CD4-positive, alpha-beta T cell treated with Interleukin-21 for 1 hour (primary cell): ENCODE measurements at places on chromosomes 11 and 22.
A peak's percentile ranks its signal among the peaks of the same experiment; 100 is the strongest.

- no peak for DNase-seq
Measured at GRCh38 chr11:46676436-46677158, 23.8 kb downstream of the ARHGAP1 start.

DNA sequence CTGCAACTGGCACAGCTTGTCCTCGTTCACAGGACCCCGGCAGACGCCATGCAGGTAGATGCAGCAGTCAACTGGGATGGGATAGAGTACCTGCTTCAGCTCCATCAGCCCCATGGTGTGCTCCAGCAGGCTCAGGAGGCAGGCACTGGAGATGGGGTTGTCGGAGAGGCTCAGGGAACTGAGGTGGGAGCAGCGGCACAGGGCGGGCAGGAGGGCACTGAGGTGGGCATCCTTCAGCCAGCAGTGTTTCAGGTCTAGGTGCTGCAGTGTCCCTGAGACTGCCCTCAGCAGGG, 8.7 kb upstream of the TOP3B start:
- DNase-seq: no peak

DNA sequence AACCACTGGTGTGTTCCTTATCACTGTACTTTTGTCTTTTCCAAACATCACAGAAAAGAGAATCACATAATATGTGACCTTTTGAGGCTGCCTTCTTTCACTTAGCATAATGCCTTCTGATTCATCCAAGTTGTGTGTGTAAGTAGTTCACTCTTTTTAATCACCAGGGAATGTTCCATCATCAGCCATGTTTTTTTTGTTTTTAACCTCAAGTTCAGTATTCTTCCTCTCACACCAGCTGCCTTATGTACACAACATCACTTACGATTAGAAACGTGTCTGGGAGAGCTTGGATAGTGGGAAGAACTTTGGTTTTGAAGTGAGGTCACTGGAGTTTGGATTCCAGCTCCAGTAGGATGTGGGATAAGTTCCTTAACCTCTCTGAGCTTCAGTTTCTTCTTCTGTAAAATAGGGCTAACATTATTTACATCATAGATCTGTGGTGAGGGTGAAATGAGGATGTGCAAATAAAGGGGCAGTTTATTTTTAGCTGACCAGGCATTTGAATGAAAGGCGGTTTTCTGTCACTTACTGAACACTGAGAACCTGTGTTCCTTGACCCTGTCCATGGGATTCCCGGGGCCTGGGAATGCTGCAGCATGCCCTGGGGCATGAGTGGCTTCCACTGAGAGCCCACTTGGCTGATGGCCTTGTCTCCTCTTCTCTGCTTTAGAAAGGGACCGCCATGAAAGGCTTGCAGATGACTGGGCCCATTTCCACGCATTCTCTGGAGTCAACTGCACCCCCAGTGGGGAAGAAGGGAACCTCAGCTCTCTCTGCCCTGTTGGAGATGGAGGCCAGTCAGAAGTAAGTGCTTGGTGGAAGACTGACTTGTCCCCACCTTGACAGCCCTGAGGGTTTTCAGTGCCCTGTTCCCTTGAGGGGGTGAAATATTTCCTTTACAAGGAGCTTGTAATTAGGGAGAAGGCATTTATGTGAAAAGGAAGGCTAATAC, 92.6 kb downstream of the DEPDC5 start:
- DNase-seq: no peak

GRCh38 chr11:93904716-93905115, 54.3 kb upstream of the VSTM5 start:
- no peak for DNase-seq

- DNase-seq: no peak
Measured at GRCh38 chr11:119307219-119307618, 9.7 kb downstream of the MCAM start.

GRCh38 chr22:36036167-36036624, 7.6 kb upstream of the RBFOX2 start:
- no peak for DNase-seq

DNA sequence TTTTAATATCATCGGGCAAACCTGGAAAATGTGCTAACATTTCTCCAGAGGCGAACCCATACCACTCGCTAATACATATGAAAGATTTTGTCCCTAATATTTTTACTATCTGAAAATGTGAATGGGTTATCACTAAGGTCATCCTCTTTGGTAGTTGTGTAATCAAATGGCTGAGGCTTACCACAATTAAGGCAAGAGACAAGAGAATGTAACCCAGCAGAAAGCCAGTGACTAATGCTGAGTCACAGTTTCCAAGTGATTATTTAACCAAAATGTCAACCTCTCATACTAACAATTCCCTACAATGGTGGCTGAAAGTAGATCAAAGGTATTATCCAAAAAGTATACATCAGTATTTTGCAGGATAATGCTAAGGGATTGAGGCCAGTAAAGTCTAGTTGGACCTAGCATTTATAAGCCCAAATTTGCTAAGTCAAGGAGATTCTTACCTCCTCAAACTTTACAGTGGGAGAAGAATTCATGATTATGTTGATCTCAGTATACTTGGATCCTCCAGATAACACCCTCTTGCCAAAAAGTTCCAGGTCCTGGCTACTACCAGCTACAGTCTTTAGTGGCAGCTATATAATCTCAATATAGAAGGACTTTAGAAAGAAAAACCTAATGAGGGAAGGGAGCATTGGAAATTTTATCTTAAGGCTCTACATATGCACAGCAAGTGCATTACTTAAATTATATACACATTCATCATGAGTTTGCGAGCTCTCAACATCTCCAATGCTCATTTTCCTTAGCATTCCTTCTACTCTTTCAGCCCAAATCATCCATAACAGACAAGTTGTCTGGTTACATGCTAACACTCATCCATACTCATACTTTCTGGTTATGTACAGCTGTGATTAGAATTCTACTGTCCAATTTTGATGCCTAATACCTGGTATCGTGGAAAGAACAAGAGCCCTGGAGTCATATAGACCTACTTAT, 25.4 kb downstream of the SIK3 start:
- DNase-seq: peak; percentile 41

DNA sequence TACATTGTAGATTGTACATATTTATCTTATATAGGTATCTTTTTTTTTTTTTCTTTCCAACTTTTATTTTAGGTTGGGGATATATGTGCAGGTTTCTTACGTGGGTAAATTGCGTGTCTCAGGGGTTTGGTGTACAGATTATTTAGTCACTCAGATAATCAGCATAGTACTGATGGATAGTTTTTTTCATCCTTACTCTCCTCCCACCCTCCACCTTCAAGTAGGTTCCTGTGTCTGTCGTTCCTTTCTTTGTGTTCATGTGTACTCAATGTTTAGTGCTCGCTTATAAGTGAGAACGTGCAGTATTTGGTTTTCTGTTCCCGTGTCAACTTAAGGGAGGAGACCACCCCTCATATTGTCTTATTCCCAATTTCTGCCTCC, 9.6 kb downstream of the C11orf96 start:
- DNase-seq: no peak

DNA sequence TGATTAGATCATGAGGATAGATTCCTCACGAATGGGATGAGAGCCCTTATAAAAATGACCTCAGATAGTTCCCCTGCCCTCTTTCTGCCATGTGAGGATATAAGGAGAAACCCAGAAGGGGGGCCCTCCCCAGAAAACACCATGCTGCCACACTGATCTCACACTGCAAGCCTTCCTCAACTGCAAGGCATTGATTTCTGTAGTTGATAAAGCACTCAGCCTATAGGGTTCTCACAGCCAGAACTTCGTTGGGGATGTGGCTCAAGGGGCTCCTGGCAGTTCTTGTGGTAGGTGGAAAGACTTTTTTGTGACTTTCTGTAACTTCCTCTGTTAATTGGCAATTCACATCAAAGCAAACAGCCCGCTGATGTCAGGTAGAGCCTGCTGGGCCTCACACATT, 108.9 kb downstream of the CD44 start:
- DNase-seq: peak; percentile 67

GRCh38 chr11:122140500-122140899, 24.5 kb upstream of the BLID start:
- no peak for DNase-seq

DNA sequence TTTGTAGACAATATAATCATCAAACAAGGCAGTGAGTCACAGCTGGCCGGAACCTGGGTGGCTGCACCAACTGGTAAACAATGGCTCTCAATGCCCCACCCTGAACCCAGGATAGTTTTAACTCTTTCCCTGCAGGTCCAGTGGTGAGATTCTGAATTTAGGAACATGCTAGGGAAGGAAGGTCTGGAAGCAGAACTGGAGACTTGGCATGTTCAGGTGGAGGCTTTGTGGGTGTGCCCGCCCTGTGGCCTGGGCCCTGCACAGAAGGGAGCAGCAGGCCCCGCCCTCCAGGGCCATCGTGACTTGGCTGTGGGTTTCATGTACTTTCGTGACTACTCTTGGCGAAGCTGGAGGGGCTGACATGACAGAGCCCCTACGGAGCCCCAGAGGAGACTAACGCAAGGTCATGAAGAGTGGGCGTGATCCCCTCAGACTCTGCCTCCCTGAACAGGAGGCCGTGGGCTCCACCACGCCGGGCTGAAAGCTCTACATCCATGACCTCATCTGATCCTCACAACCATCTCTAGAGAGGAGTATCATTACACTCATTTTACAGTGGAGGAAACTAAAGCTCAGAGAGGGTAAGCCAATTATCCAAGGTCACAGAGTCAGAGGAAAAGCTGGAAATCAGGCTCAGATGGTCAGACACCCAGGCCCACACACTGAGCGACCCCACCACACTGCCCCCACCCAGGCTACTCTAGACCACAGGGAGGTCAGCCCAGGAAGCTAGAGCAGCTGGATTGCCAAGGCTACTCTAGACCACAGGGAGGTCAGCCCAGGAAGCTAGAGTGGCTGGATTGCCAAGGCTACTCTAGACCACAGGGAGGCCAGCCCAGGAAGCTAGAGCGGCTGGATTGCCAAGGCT, 27.3 kb downstream of the MAFF start:
- no peak for DNase-seq

DNA sequence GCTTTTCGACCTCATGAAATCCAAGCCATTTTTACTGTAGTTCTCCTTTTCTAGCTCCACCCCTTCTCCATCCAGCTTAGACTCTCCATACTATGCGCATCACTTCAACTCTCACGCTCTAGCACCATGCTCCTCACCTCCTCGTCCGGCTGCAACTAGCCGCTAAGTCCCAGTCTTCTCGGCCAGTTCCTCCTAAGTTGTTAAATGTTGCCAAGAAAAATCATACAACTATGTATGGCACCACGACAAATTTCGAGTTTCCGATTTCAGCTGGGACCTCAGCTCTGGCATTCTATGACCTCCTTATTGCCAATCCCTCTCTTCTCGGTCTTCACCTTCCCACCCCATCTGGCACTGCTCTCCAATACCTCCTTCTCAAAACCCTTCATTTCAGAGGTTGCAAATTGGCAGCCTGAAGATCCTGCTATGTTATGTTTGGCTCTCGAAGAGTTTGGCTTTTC, 1.0 kb downstream of the ZNF70 start:
- no peak for DNase-seq

DNA sequence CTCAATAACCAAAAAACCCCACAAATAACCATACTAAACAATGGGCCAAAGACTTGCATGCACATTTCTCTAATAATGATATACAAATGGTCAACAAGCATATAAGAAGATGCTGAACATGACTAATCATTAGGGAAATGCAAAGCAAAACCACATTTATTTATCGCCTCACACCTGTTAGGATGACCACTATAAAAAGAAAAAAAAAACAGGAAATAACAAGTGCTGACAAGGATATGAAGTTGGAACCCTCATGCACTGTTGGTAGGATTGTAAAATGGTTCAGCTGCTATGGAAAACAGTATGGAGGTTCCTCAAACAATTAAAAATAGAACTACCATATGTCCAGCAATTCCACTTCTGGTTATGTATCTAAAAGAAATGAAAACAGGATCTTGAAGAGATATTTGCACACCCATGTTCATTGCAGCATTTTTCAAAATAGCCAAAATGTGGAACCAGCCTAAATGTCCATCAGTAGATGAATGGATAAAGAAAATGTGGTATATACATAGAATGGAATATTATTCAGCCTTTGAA, 66.2 kb downstream of the AMBRA1 start:
- DNase-seq: no peak
